ENCODE measurements at places on chromosomes 13 and 19.

DNA sequence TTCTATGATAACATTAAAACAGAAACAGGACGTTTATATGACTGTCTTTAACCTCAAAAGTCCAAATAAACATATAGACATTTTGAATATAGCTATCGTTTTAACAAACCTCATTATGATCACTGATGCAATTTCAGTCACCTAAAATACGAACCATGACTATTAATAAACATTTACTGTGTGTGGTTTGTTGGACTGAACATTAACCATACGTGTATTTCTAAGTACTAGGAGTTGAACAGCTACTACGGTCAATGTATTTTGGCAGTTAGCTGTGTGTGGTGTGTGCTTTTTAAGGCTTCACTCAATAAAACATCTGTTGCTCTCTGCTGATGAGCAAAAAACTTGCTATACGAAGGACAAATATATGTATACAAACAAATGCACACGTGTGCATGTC is 281.4 kb downstream of the ABCC4 start:
- no peak for DNase-seq

DNA sequence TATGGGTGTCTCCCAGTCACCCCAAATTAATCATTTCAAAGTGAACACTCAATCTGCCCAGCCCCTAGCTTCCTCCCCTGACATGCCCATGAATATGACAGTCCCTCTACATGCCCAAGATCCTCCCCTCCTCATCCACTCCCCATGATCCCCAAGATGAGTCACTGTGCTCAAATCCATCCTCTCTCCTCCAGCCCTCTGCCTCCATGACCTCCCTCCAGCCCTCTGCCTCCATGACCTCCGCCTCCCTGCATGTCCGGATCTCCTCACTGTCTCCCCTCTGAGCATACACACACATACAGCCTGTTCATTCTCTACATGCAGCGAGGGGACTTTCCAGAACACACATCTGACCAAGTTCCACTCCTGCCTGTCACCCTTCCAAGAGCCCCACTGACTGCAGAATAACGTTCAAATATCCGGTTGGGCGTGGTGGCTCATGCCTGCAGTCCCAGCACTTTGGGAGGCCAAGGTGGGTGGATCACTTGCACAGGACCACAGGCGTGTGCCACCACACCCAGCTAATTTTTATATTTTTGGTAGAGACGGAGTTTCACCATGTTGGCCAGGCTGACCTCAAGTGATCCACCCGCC is 18.4 kb upstream of the FEM1A start:
- no peak for DNase-seq

- no peak for DNase-seq
Observed at GRCh38 chr19:47754206-47755064, 9.1 kb downstream of the NOP53 start.

DNA sequence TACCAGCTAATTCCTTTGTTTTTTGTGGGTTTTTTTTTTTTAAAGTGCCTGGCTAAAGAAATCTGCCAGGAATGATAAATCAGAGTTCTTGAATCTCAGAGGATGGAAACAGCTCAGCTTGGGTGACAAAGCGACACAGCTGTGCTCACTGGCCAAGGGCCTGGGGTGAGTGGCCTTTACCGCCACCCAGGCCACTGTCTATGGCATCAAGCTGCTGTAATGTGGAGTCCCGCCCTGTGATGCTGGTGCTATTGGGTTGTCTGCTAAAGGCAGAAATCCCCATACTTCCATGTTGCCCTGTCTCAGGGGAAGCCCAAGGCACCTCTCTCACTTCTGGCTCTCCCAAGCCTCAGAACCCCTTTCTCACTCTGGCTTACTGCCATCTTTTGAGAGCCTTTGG is 82.6 kb upstream of the FARP1 start:
- DNase-seq = no peak

GRCh38 chr19:41376241-41376997 is at the start of gene TMEM91:
Gene TMEM91, plus strand, starts transcription at chr19:41376533. Its CDS starts 1,777 bp downstream, at chr19:41378310.
- DNase-seq = peak; percentile 71

GRCh38 chr13:113854238-113855011 is 9.5 kb downstream of the GAS6 start:
- DNase-seq = peak; percentile 72

DNA sequence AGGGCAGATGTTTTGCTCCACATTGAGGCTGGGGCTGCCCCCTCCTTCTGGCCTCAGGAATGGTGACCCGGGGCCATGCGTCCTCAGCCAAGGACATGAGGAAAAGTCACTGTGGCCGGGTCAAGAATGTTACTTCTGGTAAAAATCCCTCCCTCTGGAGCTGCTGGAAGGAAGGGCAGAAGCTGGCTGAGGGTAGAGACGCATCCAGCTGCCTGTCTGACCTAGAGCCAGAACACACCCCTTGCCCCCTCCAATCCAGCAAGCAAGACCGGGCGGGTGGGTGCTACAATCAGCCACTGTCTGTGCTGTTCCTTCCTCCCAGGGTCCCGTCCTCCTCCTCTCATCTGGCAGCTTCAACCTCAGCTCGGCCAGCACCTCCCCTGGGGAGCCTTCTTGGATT is 59.0 kb downstream of the PTPRS start:
- peak; percentile 83 for DNase-seq

GRCh38 chr19:35044317-35045117 is 3.0 kb downstream of the HPN start:
- DNase-seq = no peak

GRCh38 chr13:95902741-95903140 is 150.5 kb downstream of the UGGT2 start:
- DNase-seq = no peak

- peak; percentile 83 for DNase-seq
Observed at GRCh38 chr19:48630296-48631063, 6.7 kb downstream of the DBP start.

DNA sequence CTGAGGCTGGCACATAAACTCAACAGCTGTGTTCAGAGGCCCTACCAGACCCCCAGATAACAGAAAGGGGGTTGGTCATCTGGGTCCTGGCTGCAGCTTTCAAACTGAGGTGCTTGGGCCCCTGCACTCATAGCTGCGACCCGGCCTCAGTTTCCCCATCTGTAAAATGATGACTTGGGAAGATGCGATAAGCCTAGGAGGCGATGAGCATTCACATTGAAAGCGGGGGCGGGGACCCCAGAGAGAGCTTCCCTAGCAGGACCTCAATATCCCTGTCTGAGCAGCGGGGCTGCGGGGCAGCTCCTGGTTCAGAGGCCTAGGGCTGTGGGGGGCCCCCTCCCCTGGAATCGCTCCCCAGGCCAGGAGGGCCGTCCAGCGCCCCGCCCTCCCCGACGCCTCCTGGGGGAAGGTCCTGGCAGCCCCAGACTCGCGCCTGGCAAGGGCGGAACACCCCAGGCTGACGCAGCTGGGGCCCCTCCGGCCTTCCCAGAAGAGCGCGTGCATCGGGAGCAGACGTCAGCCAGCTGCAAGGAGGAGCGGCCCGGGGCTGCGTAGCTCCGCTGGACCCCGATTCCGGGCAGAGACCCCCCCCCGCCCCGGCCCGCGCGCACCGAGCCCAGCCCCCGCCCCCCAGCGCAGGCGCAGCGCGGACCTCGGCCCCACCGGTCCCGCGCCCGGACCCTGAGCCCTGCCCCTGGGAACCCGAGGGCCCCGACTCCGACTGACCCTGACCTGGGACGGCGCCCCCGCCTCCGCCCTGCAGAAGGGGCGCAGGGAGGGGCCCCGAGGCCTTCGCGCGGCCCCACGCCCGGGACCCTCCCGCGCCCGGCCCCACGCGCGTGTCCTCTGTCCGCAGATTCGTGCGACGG is 3.5 kb downstream of the FSTL3 start:
- peak; percentile 88 for DNase-seq

DNA sequence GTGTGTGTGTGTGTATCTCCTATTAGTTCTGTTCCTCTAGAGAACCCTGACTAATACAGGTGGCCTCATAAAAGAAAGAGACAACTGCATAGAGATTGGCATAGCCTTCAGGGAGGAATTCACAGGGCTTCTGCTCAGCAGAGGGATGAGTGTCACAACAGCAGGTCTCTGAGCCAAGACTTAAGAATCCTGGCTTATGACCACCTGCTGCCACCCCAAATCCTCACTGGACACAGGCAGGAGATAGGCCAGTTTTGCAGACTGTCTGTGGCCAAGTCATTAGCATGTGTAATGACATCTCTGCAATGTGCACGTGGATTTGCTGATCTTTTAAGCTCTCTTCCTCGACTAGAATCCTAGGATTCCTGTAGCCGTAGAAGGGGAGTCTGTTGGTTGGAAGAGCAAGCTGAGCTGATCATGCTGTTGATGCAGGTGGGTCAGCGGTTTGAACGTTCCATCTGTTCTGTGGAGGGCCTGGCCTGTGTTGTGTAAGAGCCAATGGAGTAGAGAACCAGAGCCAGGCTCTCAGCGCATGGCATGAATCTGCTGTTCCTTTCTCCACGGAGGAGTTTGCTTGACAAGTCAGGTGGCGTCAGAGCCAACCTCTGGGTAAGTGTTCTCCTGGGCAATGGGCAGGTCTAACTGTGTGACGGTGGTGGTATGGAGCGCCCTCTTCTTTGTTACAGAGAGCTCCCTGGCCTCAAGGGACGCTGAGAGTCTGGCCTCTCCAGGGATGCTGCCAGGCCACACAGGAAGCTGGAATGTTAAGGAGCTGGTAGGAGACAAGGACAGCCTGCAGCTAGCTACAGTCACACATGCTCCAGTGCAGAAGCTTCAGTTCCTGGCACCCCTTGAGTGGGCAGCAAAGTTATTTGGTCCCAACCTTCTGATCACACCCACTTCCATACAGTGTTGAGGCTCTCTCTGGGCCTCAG is 503.1 kb downstream of the FOXO1 start:
- DNase-seq = no peak

DNA sequence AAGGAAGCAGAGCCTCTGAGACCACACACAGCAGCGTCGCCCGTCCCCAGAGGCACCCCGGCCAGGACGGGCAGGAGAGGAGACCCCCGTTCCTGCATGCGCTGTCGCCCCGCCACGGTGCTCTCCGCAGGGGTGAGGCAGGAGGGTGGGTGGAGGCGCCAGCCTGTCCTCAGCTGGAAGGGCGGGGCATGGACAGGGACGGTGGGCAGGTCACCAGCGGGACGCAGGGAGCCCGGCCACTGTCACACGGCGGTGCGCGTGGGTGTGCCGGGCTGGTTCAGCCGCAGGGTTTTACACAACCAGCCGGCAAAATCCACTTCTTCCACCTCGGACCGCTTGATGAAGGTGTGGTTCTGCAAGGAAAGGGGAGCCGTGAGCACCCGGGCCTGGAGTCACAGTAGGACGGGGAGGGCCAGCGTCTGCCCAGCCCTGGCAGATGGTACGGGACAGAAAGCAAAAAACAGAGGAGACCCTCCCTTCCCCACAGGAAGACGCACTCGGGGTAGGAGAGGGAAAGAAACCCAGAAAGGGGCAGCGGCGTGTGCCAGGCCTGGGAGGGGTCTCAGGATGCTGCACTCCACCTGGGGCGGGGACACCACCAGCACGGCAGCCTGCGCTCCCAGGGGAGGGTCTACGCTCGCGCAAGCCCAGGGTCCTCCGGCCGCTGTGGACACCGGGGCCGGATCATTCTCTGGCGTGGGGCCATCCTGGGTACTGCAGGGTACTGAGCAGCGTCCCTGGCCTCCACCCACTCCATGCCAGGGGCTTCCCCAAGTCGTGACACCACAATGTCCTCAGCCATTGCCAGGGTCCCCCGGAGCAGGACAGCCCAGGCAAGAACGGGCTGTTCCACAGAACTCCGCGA is 23.9 kb upstream of the ZBTB7A start:
- no peak for DNase-seq

GRCh38 chr19:3738477-3739220 is 22.8 kb downstream of the APBA3 start:
- DNase-seq = no peak

- DNase-seq = no peak
Observed at GRCh38 chr19:13355356-13355755, 150.9 kb downstream of the CACNA1A start.

DNA sequence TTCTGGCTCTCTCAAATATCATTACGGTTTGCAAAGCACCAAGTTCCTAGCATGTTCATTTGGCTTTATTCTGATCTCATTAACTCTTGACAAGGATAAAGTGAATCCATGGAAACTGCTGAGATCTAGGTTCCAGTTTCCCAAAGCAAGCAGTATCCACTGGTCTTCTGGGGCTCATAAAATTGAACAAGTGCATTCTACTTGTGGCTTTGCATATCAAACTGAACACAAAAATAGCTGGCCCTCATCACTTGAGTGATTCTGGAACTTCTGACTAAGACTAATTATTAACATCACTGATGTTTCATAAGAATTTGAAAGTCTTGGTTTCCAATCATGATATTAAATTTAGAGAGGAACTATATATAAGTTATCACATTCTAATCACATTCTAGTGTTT is 6.3 kb upstream of the KCTD12 start:
- DNase-seq = no peak

- DNase-seq = no peak
Observed at GRCh38 chr13:52345048-52345447, 60.9 kb downstream of the THSD1 start.

DNA sequence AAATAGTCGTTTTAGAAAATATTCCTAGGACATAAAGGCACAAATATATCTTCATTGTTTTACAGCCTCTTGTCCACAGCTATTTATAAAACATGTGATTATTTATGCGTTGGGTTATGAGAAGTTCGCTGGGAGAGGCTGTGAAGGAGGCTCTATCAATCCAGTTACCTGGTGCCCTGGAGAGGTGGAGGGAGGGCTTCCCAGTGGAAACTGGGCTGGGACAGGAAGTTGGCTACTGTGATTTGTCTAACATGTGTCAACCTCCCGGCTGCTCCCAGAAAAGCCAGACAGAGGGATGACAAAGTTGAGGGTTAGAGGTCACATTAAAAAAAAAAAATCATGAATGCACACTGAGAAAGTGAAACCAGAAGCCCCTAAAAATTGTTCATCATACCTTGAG is 346.5 kb downstream of the ZNF536 start:
- DNase-seq = no peak

- DNase-seq = no peak
Observed at GRCh38 chr13:110336681-110337080, 29.6 kb downstream of the COL4A2 start.

All from sciatic nerve (tissue), 2 donors.